ENCODE measurements at places on chromosomes 3 and 15.

- no peak for DNase-seq
These were observed 6.8 kb upstream of the RARRES1 start for GRCh38 chr3:158739078-158739477.

- DNase-seq = no peak
These were observed 71.5 kb downstream of the FOXP1 start for GRCh38 chr3:71512000-71512399.

GRCh38 chr3:111681661-111682426 is 86.7 kb upstream of the ZBED2 start:
- DNase-seq = no peak

GRCh38 chr15:77533578-77534430 is 98.9 kb downstream of the LINGO1 start:
- DNase-seq = no peak

DNA sequence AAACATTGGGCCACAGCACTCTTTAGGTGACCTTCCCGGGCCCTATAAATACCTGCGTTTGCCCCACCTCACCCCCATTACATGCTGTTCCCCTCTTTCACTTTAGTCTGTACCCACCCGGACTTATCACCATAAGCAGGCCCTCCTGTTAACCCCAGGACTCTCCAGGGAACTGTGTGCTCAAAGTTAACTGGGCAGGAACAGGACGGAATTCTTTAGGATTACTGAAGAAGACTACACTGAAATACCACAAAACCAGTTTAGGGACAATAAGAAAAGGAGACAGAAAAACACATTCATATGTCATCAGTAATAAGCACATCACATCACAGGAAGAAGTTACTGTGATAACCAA is 45.5 kb downstream of the FSIP1 start:
- no peak for DNase-seq

DNA sequence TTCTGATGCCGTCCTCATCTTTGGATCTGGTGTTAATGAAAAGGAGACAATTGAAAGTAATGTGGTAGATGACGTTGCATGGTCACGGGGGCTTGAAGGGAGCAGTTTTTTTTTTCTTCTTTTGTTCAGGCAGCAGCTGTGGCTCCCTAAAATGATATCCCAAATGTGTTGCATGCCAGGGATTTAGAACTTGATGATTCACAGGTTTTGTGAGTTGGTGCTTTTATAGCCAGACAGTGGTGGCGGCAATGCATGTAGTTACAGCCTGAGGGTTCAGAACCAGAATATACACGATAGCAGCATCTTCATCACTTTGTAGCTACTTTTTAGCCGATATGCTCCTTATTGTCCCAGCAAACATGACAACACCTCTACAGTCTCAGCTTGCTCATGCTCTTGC is 133.4 kb downstream of the CHST2 start:
- DNase-seq = no peak
